A172 (cell line): ENCODE measurements at places on chromosomes 7 and 10. TPM values are rescaled to one million over a fixed set of nuclear protein-coding genes. Genes with fewer than 3 reads are reported as not detected.

The ZNF722 gene
- not detected in 2 replicates for total RNA-seq

The NPY4R gene
- 0.09 and 0.17 TPM in 2 replicates for total RNA-seq

The OR13A1 gene
- not detected in 2 replicates for total RNA-seq

The PRRT4 gene
- 0.10 and 1.6 TPM in 2 replicates for total RNA-seq

The CAMK1D gene
- 2.6 and 3.4 TPM in 2 replicates for total RNA-seq

The RPEL1 gene
- 0.05 and 0.17 TPM in 2 replicates for total RNA-seq

The PRLHR gene
- not detected in 2 replicates for total RNA-seq

The VTI1A gene
- 38.1 and 41.3 TPM in 2 replicates for total RNA-seq

The TAS2R39 gene
- not detected in 2 replicates for total RNA-seq

The TIAL1 gene
- total RNA-seq: 52.4 and 62.5 TPM in 2 replicates

The PRPS1L1 gene
- total RNA-seq: not detected in 2 replicates

The TWIST1 gene
- total RNA-seq: 15.6 and 20.9 TPM in 2 replicates

The NDUFA5 gene
- 109 and 133 TPM in 2 replicates for total RNA-seq

The ZNF37A gene
- 11.1 and 19.3 TPM in 2 replicates for total RNA-seq

GRCh38 chr7:84975586-84976185, 211.2 kb downstream of the SEMA3D start:
- DNase-seq: no peak

DNA sequence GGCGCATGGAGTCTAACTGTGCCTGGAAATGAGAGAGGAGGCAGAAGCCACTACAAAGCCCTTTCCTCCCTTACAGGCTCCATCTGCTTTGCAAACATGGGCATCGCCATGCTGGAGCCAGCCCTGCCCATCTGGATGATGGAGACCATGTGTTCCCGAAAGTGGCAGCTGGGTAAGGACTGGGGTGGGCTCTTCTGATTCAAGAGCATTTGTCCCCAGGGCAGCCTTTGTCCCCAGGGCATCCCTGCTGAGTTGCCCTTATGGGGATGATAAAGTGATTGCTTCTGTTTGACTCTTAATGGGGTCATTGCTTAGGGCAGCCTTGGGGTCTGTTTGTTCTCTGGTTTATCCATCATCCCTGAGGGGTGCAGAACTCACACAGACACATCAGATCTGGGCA, 16.8 kb downstream of the SLC18A2 start:
- no peak for DNase-seq

DNA sequence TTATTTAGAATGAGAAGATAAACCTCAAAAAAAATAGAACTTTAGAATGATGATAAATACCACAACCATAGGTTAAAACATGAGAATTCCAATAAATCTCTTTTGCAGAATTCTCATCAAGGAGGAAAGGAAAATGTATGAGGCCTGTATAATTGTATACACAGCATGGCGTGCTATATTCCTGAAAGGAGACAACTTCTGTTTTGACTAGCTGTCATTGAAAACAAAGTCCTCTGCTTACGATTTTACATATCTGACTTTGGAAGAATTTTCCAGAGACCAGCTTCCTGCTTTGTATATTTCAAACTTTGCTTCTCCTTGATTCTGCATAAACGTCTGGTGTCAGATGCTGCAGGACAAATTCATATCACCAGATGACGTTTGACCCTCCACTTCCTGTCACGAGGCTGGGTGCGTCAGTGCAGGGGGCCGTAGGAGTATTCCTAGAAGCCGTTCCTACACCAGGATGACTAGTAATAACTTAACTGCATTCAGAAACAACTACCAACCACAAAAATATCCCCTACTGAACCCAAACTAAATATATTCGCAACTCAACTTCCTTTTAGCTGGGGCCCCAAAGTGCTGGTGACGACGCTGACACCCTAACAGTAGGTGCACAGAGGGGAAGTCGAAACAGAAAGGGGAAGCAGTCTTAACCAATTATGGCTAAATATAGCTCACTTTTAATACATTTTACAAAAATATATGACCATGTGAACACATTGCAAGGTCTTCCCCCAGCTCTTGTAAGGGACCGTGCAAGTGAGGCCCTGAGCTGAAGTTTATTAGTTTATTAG, 178.6 kb upstream of the INHBA start:
- DNase-seq: no peak

- no peak for DNase-seq
Measured at GRCh38 chr7:140596519-140597427, 43.8 kb downstream of the DENND2A start.

- no peak for DNase-seq
Measured at GRCh38 chr7:50921114-50921813, 138.6 kb upstream of the GRB10 start.

GRCh38 chr7:155752756-155753445, 59.4 kb downstream of the SHH start:
- no peak for DNase-seq

- no peak for DNase-seq
Measured at GRCh38 chr10:89248990-89249389, 2.6 kb downstream of the LIPA start.

DNA sequence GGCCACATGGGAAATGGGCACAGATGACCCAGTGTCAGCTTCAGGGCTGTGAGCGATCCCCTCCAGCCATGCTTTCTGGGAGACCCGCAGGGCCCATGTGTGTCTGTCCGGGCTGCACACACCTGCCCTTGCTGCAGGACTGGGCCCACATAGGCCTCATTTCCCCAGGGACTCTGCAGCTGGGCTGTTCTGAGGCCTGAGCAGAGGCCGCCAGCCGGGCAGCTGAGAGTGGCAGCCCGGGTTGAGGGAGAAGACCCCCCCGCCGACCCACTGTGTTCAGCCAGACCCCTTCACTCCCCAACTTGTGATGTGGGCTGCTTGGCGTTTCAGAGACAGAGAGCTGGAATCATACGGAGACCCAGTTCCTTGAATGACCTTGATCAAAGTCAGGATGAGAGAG, 50.1 kb upstream of the DPYSL4 start:
- DNase-seq: no peak

- peak; percentile 55 for DNase-seq
Measured at GRCh38 chr7:107996072-107996882, 6.7 kb downstream of the LAMB1 start.

GRCh38 chr7:2608921-2609411, 22.8 kb upstream of the TTYH3 start:
- no peak for DNase-seq

DNA sequence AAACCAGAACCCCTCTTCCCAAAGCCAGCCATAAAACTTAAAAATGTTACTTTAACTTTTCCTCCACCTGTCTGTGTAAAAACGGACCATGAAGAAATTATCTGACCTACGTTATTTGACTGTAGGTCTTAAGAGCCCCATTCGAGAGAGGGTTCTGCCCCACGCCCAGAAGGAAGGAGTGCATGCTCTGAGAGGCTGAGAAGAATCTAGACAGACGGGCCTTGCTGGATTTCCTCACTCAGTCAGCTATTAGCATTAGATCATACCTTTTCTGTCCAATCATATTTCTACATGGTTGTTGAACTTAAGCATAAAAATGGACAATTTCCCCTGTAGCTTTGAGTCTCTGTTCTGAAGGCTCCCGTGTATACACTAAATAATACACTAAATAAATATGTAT, 38.1 kb upstream of the WDR11 start:
- no peak for DNase-seq

DNA sequence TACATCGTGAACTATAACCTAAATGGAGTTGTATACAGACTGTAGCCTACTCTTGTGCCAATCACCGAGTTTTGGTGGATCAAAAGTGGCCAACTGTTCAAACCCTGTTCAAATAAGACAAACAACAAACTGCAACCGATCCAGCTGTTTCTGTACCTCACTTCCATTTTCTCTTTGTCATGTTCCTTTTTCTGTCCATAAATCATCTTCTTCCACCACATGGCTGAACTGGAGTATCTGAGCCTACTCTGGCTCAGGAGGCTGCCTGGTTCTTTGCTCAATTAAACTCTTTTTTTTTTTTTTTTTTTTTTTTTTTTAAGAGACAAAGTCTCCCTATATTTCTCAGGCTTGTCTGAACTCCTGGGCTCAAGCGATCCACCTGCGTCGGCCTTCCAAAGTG, 59.0 kb upstream of the NPVF start:
- no peak for DNase-seq

DNA sequence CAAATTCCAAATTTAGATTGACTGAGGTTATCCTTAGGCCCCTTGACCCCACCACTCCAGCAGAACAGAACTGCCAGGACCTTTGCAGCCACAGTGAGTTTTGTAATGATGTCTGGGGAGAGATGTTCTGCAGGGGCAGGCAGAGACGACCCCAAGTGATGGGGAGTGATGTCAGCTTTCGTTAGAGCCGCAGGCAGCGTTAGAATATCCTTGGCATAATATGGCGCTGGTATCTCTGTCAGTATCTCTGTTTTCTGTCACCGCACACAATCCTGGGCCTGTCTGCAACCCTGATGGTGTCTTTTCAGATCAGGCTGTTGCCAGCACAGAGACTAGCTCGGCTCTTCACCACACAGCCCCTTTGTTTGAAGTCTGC, 1083.6 kb downstream of the KCNMA1 start:
- DNase-seq: no peak
